Caudate nucleus (tissue), 63 donors: ENCODE measurements at places on chromosomes 4 and X.
A peak's percentile ranks its signal among the peaks of the same experiment; 100 is the strongest.

GRCh38 chrX:53294024-53294648 lies 12.8 kb upstream of the IQSEC2 start:
- DNase-seq: no peak

- no peak for DNase-seq
These were observed 9.2 kb downstream of the APBB2 start for GRCh38 chr4:41205130-41205529.

GRCh38 chrX:11472879-11473278 lies 179.7 kb downstream of the AMELX start:
- no peak for DNase-seq

DNA sequence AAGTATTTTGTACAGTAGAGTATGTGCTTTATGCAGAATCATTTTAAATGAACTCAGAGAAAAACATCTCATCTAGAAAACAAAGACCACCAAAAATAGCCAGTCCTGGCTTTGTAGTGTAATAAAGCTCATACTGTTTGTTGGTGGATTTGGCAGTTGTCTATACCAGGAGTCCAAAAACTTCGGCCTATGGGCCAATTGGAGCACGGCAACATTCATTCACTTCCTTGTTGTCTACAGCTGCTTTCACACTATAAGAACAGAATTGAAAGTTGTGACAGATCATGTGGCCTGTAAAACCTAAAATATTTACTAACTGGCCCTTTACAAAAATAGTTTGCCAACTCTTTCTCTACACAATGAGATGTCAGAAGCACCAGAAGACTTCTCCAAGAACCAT lies 5.3 kb downstream of the FBXW7 start:
- DNase-seq: no peak

DNA sequence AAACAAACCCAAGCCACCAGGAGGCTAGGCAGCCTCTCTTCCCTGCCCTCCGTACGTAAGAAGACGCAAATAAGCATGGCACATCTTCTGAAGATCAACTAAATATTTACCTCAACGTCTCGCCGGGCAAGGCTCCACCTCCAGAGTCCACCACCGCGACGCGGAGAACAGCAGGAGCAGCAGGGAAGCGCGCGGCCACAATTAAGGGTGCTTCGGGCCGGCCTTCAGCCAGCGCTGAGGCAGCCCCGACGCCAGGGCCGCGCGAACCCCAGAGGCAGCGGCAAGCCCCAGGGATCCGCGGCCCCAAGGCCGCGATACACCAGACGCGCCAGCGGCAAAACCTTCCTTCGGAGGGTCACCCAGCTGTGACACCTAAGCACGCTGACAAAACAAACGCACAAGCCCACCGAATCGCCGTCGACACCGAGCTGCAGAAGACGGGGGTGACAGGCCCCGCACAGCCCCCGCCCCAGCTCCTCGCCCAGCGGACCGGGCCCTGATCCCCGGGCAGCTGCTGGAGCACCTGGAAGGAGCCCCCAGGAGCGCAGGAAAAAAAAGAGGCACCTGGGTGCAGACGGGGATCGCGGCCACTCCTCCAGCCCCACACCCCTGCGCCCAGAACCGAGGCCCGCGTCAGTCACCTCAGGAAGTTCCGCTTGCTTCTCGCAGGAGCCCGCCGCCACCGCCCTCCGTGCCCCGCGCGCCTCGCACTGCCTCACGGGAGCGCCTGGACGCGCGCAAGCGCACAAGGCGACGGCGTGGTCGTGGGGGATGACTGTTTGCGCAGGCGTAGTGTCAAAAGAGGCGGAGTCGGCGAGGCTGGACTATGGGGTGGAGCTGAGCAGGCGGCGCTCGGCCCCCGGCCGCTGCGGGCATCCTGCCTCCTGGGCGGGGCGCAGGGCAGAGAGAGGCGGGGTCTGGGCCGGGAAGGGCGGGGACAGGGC lies at the start of the genes HAUS3 and POLN:
HAUS3 (minus strand) TSS at position 712 of the 944 bp plus-strand sequence. CDS start 1,175 bp downstream, outside the sequence.
POLN (minus strand) TSS at position 712 of the 944 bp plus-strand sequence. CDS start 12,890 bp downstream, outside the sequence.
- DNase-seq: peak; percentile 97

GRCh38 chr4:108370291-108371141 lies 201.8 kb upstream of the LEF1 start:
- no peak for DNase-seq

DNA sequence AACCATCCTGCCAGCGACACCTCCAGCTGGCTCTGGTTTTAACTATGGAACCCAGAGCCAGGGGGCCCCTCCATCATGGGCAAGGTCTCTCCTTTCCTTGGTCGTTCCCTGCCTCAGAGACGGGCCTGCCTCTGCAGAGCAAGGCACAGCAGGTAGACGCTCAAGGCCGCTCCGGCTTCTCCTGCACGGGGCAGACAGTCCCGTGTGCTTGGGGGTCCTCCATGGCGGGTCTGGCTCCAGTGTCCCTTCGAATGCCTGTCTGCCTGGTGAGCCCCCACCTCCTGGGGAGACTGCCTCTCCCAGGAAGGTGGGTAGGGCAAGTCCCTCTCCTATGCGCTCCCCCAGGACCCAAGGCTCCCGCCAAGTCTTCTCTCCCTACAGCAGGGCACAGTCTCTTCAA lies 71.5 kb downstream of the ACOX3 start:
- DNase-seq: no peak

GRCh38 chr4:6250235-6250983 lies 19.2 kb upstream of the WFS1 start:
- no peak for DNase-seq

- DNase-seq: no peak
These were observed 6.6 kb upstream of the MAGEB17 start for GRCh38 chrX:16160729-16161128.

GRCh38 chr4:156437666-156438065 lies 484.0 kb upstream of the CTSO start:
- no peak for DNase-seq

DNA sequence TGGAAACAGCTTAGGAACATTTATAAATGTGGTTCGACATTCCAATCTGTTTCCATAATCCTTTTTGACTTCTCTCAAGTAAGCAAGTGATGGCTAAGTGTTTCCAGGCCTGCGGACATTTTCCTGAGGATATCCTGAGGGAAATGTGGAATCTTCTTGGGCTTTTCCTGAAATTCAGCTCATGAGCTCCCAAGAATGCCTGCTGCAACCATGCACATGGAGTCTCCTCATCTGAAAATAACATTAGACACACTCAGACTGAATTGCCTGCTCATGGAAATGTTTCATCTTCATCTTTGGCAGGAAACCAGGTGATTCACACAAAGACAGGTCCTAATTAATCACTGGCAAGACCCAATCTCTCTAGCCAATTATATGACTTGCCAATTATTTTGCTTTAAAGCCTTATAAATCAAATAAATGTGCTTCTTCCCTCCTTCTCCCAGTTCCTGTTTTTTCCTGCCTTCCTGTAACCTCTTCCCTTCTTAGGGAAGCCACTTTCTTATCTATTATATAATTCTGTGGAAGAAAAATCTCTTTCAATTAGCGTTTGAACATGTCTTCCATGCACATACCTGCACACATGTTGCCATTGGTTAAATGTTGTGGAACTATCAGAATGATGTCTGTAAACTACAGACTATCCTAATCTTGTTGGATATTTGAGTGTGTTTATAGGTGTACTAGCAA lies 104.6 kb upstream of the MXRA5 start:
- DNase-seq: no peak

DNA sequence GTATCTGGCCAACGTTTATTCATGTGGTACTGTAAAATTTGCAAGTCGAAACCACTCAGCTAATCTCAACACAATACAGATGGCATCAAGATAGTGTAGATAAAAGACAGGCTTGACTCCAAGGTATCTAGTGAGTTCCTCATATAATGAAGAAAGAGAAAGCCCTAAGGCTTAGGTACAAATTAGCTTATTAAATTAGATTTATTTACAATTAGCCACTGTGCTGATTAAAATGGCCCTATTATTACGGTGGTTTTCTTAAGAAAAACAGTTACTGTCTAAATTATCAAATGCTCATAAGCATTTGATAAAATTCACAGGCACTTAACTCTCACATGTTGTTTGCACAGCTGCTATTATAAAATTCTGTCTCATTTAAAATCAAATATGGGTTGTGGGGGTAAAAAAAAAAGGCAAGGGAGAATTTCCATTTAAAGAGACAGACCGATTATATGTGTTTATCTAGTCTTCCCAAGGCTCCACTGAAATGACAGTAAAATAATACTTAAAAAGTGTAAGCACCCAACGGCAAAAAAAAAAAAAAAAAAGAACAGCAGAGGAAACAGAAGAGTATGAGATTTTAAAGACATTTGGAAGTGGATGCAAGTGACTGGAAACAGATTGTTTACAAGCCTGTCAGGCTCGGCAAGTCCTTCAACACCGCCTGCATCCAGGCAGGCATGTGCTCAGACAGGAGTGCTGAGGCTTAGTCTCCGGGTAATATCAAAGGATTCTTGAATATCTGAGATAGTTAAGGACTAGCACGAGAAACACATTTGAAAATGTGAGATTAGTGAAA lies 55.1 kb downstream of the FAM13A start:
- DNase-seq: no peak

- no peak for DNase-seq
These were observed 7.1 kb upstream of the CNOT6L start for GRCh38 chr4:77826275-77826674.

GRCh38 chr4:54100595-54101189 lies 729 bp downstream of the GSX2 start:
- no peak for DNase-seq

DNA sequence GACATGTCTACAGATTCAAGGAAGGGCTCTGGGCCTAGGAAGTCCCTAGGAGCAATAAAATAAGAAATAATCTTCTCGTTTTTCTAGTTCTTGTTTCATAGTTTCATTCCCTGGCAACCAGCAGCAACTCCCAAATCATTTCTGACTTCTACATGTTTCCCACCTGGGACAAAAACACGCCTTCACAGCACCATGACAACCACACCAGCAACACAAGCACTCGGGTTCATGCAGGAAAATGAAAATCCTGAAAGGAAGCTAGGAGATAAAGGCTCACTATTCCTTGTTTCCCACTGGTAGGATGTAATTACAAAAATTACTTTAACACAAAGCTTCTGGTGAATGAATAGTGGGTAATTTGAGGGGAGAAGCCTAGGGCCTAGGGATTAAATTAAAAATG lies 158.9 kb downstream of the ADAMTS3 start:
- no peak for DNase-seq

- DNase-seq: no peak
These were observed at the start of gene BMPR1B for GRCh38 chr4:94757192-94758140. Gene BMPR1B (plus strand): TSS chr4:94757955. CDS start chr4:95104425, 346,470 bp downstream.

- no peak for DNase-seq
These were observed 27.3 kb upstream of the STS start for GRCh38 chrX:7119950-7120877.

GRCh38 chr4:64430933-64431332 lies 21.7 kb upstream of the TECRL start:
- DNase-seq: no peak

DNA sequence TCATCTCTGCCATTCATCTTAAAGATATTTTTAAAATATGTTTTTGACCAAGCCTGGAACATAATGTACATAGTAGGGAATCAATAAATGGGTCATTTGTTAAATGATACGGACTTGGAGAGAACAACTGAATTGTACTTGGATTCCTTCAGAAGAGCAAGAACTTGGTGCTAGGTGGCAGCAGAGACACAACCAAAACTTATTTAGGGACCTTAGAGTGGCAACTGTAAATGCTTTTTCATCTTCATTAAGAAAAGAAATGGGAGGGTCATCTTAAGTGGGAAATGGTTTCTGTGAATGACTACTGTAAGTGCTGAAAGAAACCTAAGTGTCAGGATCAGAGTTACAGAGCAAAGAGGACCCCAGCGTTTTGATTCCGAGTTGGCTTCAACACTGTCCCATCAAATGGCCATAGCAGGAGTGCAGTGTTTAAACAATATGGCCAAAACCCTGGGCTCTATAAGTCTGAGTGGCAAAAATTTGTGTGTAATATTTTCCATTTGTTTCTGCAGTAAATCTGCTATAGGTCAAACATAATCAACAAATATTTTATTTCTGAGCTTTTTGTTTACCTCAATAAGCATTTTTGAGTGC lies 213.6 kb downstream of the PALLD start:
- no peak for DNase-seq

DNA sequence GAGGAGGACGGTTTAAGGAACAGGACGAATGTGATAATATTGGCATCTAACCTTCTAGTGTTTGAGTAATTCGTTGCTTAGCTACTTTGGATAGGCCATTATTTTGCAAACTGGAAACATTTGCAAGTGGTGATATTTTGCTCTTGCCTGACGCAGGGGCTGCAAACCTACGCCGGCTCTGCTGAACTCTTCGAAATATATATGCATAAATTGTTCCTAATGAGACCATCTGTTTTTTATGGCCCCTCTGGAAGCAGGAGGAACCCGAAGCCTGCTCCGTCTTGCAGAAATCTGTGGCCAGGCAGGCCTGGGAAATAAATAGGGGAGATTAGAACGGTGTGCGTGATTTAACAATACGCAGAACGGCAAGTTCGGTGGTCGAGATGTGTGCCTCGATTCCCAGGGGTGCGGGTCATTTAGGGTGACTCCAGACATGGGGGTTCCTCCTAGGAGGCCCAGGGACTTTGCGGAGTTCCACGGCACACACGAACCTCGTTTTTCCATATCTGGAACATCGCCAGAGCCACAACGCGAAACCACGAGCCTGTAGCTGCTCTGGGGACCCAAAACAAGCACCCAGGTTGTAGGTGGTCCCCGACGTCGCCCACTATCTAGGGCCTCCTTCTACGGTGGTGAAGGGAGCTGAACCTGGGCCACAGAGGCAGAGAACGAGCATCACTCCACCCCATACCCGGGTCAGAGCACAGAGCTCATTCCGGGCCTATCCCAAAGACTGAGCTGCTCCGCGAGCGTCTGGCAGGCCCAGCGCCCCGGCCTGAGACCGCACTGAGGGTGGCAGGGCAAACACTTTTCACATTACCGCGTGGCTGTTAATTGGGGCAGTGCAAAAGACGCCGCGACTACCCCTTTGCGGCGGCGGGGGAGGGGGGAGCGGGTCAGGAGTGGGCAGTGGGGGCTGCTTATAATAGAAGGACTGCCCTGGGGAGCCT lies 89.7 kb downstream of the BCOR start:
- no peak for DNase-seq

GRCh38 chr4:160403081-160403480 lies 1300.2 kb downstream of the RAPGEF2 start:
- DNase-seq: no peak

GRCh38 chr4:24677909-24678308 lies 93.6 kb upstream of the DHX15 start:
- DNase-seq: no peak

DNA sequence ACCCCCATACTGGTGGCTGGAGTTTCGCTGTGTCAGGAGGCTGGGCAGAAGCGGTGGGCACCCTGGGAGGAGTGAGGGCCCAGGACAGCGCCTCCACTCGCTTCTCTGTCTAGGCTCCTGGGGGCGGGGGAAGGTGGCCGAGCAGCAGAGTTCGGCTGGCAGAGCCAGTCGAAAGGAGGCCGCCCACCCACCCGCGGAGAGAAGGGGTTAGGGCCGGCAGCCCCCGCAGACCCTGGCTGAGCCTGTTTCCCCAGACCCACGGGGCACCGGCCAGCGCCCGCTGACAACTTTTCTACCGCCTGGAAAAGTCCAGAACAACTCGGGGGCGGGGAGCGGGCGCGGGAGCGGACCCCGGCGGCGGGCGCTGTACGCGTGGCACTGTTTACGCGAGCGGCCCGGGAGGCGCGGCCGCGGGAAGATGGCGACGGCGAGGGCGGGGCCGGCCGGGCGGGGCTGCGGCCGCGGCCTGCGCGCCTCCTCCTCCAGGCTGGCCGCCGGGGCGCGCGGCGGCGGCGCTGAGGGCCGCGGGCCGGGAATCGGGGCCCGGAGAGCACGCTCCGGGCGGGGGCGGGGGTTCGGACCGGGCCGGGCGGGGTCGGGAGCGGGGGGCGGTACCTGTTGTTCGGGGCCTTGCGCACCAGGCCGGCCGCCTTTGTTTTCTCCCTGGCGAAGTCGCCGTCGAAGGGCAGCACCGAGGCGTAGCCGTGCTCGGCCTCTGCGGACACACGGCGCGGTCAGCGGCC lies 628 bp downstream of the MXD4 start:
- DNase-seq: no peak
